ENCODE measurements at places on chromosomes 2 and 18.

DNA sequence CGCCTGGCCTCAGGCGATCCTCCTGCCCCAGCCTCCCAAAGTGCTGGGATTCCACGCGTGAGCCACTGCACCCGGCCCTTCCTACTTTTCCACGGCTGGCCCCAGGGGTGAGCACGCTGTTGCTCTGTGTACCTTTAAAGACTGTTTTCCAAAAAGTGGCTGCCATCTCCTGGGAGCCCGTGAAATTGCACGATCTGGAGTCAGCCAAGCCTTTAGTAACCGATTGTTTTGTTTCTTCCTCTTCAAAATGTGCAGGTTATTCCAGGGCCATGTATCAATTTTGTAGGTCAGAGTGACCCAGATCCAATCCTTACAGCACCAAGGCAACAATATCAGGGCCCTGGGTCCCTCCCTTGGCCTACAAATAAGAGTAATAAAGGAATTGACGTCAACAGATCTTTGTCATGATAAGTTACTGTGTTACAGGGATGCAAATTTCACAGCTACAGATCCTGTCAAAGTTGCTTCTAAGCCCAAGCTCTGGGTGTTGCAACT is 135.6 kb upstream of the ZNF236 start:
- no peak for DNase-seq

- DNase-seq, result no peak
Observed at GRCh38 chr18:9516437-9517064, 41.2 kb downstream of the RALBP1 start.

- DNase-seq, result no peak
Observed at GRCh38 chr2:205177546-205177945, 504.8 kb upstream of the NRP2 start.

DNA sequence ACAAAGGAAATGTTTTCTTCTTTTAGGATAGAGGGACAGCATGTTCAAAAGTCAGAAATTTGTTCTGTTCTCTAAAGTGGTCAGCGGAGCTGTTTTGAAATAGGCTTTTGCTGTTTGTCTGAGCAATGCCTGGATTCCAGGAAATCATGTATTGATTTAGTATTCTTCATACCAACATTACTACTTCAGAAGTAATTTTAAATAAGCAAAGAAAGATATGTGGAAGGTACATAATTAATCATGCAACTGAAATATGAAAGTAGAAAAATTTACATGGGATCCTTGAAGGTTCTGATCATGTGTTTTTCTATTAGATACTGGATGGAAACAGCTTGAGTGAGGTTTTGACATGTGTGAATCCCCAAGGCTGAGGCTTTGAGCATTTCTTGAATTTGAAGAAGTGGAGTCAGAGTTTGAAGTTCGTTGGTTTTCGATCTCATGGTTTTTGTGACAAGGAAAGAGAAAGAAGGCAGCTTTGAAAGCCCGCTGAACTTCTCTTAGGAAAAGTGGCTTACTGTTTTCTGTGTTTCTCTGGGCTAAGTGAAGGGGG is 220.0 kb downstream of the LDLRAD4 start:
- DNase-seq, result no peak

DNA sequence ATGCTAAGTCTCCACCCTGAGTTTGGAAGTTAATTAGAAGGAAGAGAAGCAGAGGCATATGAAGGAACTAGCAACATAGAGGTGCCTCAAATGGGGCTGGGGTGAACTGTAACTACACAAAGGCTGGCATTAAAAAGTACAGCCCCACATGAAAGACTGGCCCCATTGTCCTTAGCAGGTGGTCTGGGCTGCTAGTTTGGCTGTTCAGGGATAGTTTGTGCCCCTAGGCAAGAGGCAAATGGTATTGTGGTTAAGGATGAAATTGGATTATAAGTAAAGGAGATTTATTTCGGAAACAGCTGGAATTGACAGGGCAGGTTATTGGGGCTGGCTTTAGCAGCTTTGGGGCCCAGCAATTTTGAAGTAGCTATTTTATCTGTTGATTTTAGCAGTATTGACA is 365.7 kb upstream of the TNP1 start:
- DNase-seq, result no peak

GRCh38 chr2:223787358-223787757 is 50.0 kb downstream of the AP1S3 start:
- no peak for DNase-seq

GRCh38 chr2:130300970-130301348 is 41.7 kb upstream of the IMP4 start:
- DNase-seq, result no peak

DNA sequence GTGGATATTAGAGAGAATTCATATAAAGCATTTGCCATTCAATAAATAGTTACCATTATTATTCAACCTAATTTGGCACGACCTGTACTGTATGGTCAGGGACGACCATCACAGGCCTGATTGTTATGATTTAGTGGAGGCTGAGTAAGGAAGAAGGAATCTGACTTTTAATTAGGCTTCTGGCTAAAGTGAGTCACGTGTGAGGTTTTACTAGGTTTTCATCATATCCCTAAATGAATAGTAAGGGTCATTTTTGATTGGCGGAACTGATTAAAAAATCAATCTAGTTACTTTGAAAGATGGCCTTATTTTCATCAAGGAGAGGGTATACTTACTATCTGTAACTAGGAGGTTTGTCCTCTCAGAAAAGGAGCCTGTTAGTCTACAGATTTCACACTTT is 143.4 kb downstream of the ADCYAP1 start:
- DNase-seq, result no peak

- no peak for DNase-seq
Observed at GRCh38 chr2:24432735-24433134, 58.3 kb upstream of the NCOA1 start.

DNA sequence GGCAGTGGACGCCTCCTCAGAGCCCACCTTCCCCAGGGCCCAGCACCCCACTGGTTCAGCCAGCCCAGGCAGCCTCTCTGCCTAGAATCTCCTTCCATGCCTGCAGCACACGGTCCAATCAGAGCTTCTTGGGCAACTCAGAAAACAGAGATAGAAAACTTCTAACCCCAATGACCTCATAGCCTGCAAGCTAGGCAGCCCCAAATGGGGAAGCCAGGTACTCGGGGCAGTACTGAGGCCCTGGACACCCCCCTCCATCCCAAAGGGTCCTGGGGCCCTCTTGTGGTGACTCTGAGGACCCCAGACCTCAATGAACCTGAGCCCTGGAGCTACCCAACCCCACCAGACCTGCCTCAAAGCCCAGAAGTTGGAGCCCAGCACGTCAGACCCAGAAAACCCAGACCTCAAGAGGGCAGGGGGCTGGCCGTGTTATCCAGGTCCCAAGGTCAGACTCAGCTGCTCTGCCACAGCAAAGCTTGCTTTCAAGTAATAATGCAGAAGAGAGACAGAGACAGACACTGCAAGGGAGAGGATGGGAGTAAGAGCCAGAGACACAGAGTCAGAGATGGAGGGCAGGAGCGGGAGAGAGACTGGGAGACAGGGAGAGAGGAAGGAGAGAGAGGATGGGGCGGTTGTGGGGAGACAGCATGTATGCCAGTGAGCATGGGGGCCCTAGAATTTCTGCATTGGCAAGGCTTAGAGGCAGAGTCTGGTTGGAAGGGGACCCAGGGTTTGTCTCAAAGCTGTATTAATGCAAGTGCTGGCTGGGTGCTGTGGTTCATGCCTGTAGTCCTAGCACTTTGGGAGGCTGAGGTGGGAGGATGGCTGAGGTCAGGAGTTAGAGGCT is 28.2 kb downstream of the SERTAD2 start:
- no peak for DNase-seq

All from activated CD8-positive, alpha-beta memory T cell treated with anti-CD3 and anti-CD28 coated beads for 4 hours (primary cell).